ENCODE measurements at places on chromosomes 13 and 19.
A peak's percentile ranks its signal among the peaks of the same experiment; 100 is the strongest.

GRCh38 chr13:113209336-113209758 lies at the start of gene CUL4A:
Gene CUL4A, plus strand, starts transcription at chr13:113209613. Its CDS starts 15 bp downstream, at chr13:113209628.
- DNase-seq, result no peak

GRCh38 chr19:2602391-2603181 lies 99.9 kb downstream of the GNG7 start:
- DNase-seq, result no peak

- peak; percentile 74 for DNase-seq
These were observed 1.4 kb downstream of the GRIN3B start for GRCh38 chr19:1001538-1002166.

DNA sequence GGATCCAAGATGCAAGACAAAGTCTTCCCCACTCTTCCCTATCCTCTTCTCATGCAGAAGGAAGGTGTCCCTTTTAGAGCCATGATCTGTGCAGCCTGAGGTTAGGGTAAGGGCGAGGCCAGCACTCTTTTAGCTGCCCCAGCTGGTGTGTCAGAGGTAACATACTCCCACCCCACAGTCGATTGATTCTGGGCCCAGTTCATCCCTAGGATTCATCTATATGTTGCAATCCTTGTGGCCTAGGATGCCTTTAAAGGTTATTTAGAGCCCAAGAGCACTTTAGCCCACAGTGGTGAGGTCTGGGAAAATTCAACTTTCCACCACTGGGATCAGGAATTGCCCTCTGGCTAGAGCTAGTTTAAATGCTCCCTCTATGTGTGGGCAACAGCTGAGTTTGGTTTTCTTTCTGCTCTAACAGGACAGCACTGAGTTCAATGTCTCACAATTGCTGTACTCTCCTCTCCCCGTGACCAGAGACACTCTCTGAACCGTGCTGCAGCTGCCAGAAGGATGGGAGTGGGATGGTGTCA lies 201.3 kb upstream of the SERP2 start:
- no peak for DNase-seq

DNA sequence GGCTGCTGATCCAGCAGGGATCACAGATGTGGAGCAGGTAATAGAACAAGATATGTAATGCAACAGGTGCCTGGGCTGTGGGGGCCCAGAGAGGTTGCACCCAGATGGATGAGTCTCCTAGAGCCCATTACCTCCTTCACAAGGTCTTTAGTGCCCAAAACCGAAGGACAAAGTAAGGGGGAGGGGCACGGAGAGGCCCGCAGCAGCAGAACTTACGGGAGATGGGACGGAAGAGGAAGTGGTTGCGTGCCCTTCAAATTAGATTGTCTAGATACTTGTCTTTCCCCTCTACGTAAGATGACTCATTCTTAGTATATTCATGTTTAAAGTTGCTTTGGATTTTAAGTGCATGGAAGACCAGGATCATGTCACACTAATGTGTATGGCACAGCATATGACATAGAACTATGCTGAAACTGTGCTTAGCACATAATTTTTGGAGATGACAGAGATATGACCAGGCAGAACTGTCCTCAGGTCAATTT lies 5.7 kb upstream of the MRPS31 start:
- DNase-seq, result peak; percentile 61

DNA sequence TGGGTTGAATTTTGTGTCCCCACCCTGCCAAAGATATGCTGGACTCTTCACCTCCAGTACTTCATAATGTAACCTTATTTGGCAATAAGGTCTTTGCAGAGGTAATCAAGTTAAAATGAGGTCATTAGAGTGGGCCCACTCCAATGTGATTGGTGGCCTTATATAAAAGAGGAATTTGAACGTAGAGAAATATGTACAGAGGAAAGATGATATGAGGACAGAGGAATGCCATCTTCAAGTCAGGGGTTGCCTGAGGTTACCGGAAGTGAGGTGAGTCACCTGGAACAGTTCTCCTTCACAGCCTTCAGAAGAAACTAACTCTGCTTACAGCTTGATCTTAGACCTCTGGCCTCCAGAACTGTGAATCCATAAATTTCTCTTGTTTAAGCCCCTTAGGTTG lies 69.9 kb downstream of the GPC5 start:
- no peak for DNase-seq

DNA sequence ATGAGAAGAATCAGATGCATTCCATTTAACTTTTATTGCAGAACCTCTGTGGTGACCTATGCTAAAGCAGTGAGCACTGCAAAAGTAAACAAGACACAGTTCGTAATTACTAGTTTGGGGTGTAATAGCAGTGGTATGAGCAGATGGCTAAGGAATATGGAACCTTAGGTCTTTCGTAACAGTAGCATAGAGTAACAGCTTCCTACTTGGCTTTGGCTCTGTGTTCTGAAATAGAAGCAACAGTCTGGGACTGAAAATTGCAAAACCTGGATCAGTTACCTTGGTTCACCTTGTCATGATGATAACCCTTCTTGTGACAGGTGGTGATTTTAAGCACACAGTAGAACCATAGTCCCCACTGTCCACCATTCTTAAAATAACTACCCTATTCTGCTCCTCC lies 303.4 kb downstream of the GPC6 start:
- DNase-seq, result no peak

- no peak for DNase-seq
These were observed 104.2 kb upstream of the IPO5 start for GRCh38 chr13:97849305-97849704.

GRCh38 chr13:102680133-102680717 lies 14.6 kb downstream of the METTL21C start:
- no peak for DNase-seq

GRCh38 chr19:56270676-56271075 lies 1.9 kb upstream of the EDDM13 start:
- DNase-seq, result no peak

- DNase-seq, result no peak
These were observed 10.7 kb downstream of the SIGLEC6 start for GRCh38 chr19:51520728-51521127.

DNA sequence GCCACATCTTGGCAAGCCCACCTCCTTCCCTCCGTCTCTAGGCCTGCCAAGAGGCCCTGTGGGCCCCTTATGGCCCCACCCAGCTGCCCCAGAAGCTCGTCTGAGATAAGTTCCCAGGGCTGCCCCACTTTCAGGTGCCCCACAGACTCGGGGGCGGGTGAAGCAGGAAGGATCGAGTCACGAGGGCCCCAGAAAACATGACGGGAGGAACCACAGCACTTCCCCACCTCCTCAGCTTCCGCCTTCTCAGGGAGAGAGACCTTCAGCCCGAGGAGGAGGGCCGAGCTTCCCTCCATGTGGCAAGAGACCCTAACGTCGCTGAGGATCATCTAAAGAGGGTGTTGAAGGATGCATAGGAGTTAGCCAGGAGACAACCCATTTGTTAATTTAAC lies 4.5 kb upstream of the IL12RB1 start:
- DNase-seq, result peak; percentile 88

DNA sequence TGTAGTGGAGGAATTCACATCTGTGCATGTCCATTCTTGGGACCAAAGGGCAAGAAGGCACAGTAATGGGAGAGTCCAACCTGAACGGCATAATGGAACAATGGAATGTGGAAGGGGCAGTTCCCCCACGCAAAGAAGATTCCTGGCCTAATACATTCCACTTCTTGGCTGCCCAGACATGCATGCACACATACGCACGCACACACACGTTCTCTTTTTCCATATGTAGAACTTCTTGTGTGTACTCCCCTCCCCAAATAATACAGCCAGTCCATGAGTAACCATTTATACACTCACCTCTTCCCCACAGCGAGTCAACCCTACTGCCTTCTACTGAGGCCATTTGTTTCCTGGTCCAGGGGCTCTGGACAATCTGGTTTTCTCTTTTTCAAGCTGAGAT lies 6.0 kb upstream of the STK24 start:
- no peak for DNase-seq

DNA sequence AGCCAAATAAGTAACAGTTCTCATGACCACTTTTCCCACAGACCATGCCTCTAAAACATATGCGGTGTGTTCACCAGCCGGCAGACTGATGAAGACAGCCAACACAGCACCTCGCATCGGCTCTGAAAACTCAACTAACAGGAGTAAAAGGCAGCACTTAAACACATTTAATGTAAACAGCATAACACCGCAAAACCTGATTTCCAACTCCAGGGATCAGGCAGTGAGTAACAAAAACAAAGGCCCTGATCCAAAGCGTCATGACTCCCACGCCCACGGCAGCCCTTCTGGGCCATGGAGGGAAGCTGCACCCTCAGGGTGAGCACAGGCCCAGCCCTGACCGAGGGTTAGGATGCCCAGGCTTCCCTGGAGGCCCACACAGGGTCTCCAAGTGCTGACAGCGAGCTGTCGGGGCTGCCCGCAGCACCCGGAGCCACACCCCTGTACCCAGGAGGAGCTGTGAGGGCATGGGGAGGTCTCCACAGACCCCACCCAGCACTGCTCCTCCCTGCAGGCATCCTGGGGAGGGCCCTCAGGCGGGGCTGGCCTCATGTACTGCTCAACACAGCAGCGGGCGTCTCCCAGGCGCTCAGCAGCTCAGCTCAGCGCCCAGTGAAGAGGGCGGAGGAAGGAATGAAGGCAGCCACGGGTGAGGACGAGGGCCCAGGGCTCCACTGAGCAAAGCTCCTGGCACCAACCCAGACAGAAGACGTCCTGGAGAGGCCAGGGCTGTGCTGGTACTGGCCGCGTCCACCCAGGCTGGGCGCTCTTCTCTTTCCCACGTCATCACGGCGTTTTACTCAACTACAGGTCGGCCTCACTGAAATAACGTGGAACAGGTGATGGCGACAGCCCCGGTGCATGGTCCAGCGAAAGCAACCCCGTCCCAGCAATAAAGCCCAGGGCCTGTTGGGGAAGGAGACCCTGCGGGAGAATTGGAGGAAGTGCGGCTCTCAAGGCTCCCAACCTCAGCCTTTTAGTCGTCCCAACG lies 53.7 kb downstream of the RASA3 start:
- DNase-seq, result no peak

- no peak for DNase-seq
These were observed 61.2 kb downstream of the CDADC1 start for GRCh38 chr13:49308921-49309408.

GRCh38 chr13:52344108-52344507 lies 61.9 kb downstream of the THSD1 start:
- DNase-seq, result no peak

DNA sequence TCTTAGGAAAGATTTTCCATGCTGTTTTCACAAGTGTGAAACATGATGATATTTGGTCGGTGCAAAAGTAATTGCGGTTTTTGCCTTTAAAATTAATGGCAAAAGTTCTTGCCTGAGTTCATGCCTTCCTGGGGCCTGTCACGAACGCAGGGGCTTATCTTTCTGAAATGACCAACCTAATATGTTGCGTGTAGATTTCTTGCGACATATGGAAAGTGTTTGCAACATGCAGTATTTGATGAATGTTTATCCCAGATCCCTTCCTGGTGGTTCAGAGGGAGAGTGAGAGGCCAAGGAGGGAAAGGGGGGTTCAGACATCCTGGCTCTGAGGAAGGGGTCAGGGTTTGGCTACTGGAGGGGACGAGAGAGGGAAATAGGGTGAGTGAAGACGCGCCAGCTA lies 72.0 kb downstream of the TEX29 start:
- no peak for DNase-seq

- no peak for DNase-seq
These were observed 536.5 kb downstream of the KCTD12 start for GRCh38 chr13:76349700-76350099.

GRCh38 chr19:10975374-10976130 lies 14.7 kb downstream of the SMARCA4 start:
- DNase-seq, result no peak

DNA sequence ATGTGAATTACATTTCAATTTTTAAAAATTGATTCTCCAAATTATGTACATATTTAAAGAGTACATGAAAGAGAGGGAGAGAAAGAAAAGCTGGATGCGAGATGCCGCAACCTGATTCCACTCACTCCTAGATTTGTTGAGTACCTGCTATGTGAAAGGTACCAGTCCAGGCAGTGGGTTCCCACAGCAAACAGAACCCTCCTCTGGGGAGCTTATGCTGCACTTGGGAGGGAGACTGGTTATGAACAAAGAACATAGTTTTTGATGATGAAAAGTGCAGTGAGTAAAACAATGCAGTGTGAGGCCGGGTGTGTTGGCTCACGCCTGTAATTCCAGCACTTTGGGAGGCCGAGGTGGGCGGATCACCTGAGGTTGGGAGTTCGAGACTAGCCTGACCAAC lies 43.4 kb downstream of the ACTN4 start:
- no peak for DNase-seq

GRCh38 chr13:44785401-44785800 lies 203.9 kb downstream of the NUFIP1 start:
- DNase-seq, result no peak

GRCh38 chr13:110097013-110097412 lies 209.9 kb downstream of the COL4A1 start:
- no peak for DNase-seq

DNA sequence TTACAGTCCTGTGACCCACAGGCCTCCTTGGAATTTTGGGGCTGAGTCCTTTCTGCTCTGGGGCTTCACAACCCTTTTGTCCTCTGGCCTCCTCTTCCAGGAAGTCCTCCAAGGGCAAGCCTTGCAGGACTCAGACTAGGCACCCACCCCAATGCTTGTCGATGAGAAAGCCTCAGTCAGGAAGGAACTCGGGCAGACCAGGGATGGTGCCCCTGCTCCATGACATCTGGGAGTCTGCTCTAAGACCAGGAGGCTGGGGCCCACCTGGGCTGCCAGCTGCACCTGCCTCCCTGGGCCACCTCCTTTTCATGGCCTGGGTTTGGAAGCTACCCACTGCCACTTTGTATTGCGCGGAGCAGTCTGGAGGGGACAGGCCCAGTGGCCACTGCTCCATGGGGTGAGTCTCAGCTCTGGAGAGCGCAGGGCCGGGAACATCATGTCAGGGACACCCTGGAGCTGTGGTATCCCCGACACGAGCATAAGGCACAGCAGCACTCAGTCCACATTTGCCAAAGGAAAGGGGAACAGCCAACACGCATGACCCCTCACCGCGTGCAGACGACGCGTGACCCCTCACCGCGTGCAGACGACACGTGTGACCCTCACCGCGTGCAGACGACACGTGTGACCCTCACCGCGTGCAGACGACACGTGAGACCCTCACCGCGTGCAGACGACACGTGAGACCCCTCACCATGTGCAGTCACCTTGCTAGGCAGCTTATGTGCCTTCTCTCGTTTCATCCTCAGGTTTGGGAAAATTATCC lies 10.8 kb downstream of the C2CD4C start:
- no peak for DNase-seq

- DNase-seq, result no peak
These were observed 17.2 kb downstream of the FRY start for GRCh38 chr13:32048816-32049215.

GRCh38 chr13:58655086-58655485 lies 1023.5 kb downstream of the PCDH17 start:
- no peak for DNase-seq

- DNase-seq, result no peak
These were observed 244.2 kb upstream of the SOX21 start for GRCh38 chr13:94956417-94957110.

Data from stimulated activated naive CD8-positive, alpha-beta T cell treated with anti-CD3 and anti-CD28 coated beads, Interleukin-15, amount 100 ng/mL, for 72 hours (primary cell).